ENCODE measurements at places on chromosomes 4 and X.

GRCh38 chr4:66197451-66197850 is 527.2 kb upstream of the EPHA5 start:
- no peak for DNase-seq

- DNase-seq = no peak
These were observed 75.6 kb downstream of the DCK start for GRCh38 chr4:71069063-71069462.

DNA sequence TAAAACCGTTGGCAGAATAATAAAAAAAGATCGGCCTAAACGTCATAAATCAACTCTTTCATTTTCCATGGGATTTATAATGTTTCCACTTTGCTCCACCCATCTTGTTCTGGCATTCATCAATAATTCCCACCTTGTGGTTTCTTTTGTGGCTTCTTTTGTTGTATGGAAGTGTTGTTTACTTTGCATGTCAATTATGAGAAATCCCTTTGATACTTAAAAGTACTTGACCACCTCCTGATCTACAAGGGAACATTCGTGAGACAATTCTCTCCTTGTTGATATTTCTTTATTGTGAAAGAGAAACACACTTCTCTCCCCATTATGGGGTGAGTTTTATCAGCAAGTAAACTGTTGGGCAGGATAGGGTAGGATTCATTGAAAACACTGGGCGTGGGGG is 2.8 kb downstream of the AMELX start:
- DNase-seq = no peak

DNA sequence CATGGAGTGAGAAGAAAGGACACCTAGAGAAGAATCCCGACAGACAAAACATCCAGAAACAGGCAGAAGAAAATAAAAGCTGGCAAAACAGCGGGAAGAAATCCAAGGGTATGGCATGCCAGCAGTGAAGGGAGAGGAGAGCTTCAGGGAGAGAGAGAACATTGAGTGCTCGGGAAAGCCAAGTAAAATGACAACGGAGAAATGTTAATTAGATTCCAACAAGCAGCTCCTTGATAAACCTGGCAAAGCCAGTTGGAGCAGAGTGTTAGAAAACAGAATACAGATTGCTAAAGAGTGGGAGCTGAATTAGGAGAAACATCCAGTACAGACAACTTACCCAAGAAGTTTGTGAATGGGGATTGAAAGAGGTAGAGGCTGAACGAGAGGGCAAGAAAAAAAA is 40.4 kb upstream of the MAOA start:
- DNase-seq = no peak

GRCh38 chr4:2322227-2322626 is 60.3 kb upstream of the MXD4 start:
- DNase-seq = no peak

DNA sequence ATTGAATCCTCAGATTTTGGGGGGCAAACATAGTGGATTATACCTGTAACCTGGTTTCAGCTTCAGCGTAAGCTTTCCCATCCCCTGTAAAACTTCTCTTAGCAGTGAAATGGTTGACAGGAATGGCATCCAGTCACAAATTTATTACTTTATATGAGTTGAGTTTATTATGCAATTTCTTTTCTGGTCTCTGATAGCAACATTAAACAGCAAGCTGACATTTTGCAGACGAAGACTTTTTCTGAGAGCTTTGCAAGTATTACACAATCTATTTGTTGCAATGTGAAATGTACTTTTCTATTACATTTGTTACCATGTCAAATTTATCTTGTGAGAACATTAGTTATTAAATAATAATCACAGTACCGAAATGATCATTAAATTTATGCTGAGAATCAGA is 60.6 kb downstream of the GSPT2 start:
- no peak for DNase-seq

GRCh38 chrX:119467842-119468550 is at the start of gene SLC25A5:
Gene SLC25A5, plus strand, starts transcription at chrX:119468444. Its CDS starts 72 bp downstream, at chrX:119468516.
- DNase-seq = peak; percentile 31

DNA sequence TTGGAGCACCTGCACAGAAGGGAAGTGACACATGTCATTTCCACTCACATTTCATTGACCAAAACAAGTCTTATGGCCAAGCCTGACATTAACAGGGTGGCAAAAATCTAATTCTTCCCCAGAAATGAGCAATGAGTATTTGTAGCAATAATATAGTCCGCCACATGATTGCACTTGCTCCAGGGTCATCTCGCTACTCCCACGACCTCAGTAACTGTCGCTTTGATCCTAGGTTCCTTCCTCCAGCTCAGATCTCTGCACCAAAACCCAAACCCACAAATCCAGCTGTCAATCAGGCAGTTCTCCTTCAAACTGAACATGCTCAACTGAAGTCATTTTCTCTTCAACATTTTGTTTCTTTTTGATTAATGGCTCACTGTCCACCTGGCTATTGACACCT is 25.2 kb upstream of the PTTG2 start:
- no peak for DNase-seq

DNA sequence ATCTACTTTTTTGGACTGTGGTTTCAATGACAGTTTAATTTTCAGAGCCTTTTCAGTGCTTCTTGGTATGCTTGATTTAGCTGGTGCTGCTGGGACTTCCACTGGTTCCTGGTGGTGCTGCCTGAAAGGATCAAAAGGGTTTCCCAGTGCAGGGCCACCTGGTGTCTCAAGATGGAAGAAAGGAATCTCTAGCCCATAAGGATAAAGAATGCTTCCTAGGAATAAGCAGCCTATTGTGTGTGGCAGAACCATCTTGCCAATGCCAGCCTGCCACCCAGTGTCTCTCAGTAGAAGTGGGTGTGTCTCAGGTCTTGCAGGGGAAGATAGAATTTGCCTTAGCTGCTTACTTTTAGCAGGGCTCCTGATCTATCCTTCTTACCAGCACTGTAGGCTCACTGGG is 15.0 kb upstream of the RAI2 start:
- no peak for DNase-seq

- no peak for DNase-seq
These were observed 108.5 kb upstream of the WDR1 start for GRCh38 chr4:10225096-10225495.

GRCh38 chrX:129637217-129638109 is 17.3 kb downstream of the APLN start:
- peak; percentile 79 for DNase-seq

DNA sequence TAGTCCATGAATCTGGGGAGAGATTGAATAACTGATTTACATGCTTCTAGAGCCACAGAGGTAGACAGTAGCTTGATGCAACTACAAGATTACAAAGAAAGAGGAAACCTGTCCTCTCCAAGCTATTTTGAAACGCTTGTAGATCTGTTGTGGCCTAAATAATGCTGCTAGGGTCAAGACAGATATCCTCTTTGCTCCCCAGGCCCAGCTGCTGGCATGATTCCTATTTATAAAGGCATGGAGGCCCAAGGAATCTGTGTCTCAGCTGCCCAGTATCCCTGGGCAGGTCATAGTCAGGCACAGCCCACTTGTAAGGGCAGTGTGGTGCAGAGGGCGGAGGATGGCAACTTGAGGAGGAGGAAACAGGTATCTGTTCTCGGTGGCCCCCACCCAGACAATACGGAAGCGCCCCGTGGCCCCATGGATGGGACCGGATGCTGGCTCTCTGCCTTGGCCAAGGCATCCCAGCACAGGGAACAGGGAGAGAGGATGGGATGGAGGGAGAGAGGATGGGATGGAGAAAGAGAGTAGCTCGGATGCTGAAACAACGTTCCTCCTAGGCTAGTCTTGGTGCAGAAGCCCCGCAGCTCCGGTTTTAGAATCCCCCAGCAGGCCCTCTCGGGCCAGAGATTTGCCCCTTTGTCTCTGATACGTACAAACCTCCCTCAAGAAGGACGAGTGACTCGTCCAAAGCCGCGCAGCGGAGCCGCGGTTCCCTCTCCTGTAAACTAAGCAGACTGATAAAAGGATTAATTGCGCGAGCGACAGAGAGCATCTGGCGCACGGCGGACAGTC is 767 bp upstream of the SMIM20 start:
- DNase-seq = no peak

GRCh38 chr4:119038116-119038841 is 97.4 kb upstream of the MYOZ2 start:
- DNase-seq = no peak

GRCh38 chr4:16457944-16458343 is 231.7 kb upstream of the TAPT1 start:
- DNase-seq = no peak

GRCh38 chr4:18695733-18696527 is 674.4 kb upstream of the LCORL start:
- no peak for DNase-seq

DNA sequence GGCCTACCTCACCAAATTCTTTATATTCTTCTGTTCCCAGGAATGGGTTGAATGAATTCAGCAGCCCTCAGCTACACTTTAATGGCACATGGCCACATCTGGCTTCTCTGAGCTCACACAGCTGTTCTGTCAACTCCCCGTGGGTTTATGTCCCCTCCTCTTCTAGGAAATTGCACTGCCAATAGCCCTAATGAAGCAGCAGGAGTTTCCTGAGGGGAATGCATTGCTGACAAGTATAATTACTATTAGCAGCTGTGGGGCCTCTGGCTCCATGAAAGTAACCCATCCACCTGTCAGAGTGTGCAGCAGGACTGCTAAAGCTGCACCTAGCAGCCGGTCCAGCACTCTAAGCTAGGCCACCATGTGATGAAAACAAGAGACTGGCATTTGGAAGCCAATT is 50.3 kb downstream of the FTHL17 start:
- no peak for DNase-seq
